Naive thymus-derived CD4-positive, alpha-beta T cell (primary cell): ENCODE measurements at places on chromosomes 6 and 20.

- DNase-seq = no peak
Observed at GRCh38 chr6:22327881-22328280, 31.0 kb upstream of the PRL start.

GRCh38 chr6:28315628-28316027 is 20.3 kb downstream of the ZSCAN31 start:
- DNase-seq = no peak

- DNase-seq = no peak
Observed at GRCh38 chr20:6053776-6054688, at the start of gene LRRN4. Gene LRRN4, minus strand, starts transcription at chr20:6054060. Its CDS starts 1,261 bp downstream, at chr20:6052799.

- no peak for DNase-seq
Observed at GRCh38 chr6:44576132-44576631, 188.7 kb downstream of the CDC5L start.

DNA sequence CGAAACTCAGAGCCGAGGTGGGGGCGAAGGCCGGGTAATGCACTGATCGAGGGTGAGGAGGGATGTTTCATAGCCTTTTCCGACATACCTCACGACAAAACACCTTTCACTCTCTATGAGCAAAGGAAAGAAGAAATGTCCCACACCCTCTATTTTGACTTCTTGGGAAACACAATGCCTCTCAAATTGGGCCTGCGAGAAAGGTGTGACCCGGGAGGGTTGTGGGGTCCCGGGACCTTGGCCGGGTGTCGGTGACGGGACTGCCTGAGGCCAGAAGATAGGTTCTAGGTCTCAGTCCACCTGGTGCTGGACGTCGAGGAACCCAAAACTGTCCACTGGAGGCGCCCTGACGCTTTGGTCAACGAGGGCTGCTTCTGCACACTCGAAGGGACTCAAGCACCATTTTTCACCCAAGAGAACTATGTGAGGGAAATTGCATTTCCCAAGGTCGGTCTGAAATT is 41.1 kb upstream of the OSTM1 start:
- no peak for DNase-seq

DNA sequence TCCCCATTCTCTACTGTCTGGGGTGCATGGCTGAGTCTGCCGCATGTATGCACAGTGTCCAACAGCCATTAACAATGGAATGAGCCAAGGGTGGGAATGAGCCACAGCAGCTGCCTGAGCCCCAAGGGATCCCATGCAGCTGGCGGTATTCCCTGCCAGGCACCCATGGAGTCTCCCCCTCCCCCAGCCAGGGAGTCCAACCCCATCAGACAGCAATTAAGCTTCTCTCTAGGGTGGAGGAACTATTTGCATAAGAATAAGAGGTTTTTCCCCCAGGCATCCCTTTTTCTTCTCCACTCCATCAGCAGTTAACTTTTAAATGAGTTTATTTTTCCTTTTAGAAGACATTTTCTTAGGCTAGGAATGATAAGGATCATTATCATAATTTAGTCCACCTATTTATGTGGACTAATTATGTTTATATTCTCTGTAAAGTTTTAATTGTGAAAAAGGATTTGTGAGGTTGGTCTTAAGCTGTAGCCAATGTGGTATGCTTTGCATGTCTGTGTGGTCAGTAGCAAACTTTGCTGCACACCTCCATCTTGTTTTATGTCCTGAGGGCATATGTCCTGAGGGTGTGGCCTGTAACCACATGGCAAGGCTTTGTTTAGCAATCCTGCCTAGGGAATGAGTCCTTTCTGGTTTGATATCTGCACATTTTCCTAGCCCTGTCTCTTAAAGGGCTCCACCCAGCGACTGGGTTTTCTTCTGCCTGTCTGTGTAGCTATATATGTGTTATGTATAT is 158.9 kb upstream of the OLIG3 start:
- no peak for DNase-seq

DNA sequence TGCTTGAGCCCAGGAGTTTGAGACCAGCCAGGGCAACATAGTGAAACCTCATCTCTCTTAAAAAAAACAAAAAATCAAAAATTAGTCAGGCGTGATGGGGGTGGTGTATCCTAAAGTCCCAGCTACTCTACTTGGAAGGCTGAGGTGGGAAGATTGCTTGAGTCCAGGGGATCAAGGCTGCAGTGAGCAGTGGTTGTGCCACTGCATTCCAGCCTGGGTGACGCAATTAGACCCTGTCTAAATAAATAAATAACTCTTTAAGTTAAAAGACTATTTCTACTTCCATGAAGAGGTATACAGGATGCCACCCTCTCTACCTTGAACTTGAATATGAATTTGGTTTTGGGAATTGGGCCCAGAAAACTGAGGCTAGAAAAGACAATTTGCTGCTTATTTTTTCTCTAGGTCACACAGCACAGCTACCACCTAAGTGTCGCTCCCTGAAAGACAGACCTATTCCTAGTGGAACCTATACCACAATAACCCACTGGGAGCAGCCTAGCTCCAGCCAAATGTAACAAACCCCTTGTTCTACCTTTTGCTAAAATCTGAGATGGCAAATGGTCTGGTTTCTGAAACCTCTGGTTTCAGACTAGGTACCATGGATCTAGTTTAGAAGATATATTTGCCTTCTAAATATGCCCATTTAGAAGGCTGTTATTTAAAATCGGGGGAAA is 35.2 kb downstream of the HMGCLL1 start:
- no peak for DNase-seq
